Left ventricle myocardium inferior (tissue), 1 donor: ENCODE measurements at places on chromosomes 3 and 15. TPM values are rescaled to one million over a fixed set of nuclear protein-coding genes. Genes with fewer than 3 reads are reported as not detected.

PLA1A gene
- 2.8 TPM for total RNA-seq

- no peak overlapping the region for H3K4me3 ChIP-seq
- H3K27me3 ChIP-seq: no peaks in the 10 kb centered on the region
- H3K27ac ChIP-seq: peak overlapping the region; percentile 99
Observed at GRCh38 chr3:152284906-152285305, 16.2 kb downstream of the MBNL1 start.

- H3K27me3 ChIP-seq: no peaks in the 10 kb centered on the region
- peak; percentile 39 for DNase-seq
- H3K4me3 ChIP-seq: no peak overlapping the region
- H3K36me3 ChIP-seq: no peaks in the 10 kb centered on the region
- H3K4me1 ChIP-seq: peaks cover 21% of the 10 kb centered on the region
Observed at GRCh38 chr3:71423151-71423906, 160.2 kb downstream of the FOXP1 start.

CGNL1 gene
- total RNA-seq: 31.9 TPM

- H3K4me3 ChIP-seq: no peak overlapping the region
- H3K27me3 ChIP-seq: no peaks in the 10 kb centered on the region
- no peak overlapping the region for H3K27ac ChIP-seq
- no peaks in the 10 kb centered on the region for H3K4me1 ChIP-seq
- no peaks in the 10 kb centered on the region for H3K36me3 ChIP-seq
Observed at GRCh38 chr3:15831927-15832326, 34.1 kb upstream of the ANKRD28 start.

UBA3 gene
- total RNA-seq: 84.2 TPM

HRH1 gene
- 1.4 TPM for total RNA-seq

GRCh38 chr15:90013503-90013937, 12.4 kb downstream of the ZNF710 start:
- H3K36me3 ChIP-seq: peaks cover 4% of the 10 kb centered on the region
- H3K27ac ChIP-seq: no peak overlapping the region
- H3K27me3 ChIP-seq: no peaks in the 10 kb centered on the region
- no peaks in the 10 kb centered on the region for H3K4me1 ChIP-seq

GHSR gene
- total RNA-seq: not detected

- no peak for DNase-seq
- no peak overlapping the region for H3K4me3 ChIP-seq
- peaks cover 28% of the 10 kb centered on the region for H3K4me1 ChIP-seq
- no peak overlapping the region for H3K27ac ChIP-seq
- H3K36me3 ChIP-seq: no peaks in the 10 kb centered on the region
Observed at GRCh38 chr3:190562866-190563510, 49.1 kb downstream of the IL1RAP start.

GRCh38 chr3:69674752-69675151, 64.5 kb upstream of the MITF start:
- no peaks in the 10 kb centered on the region for H3K36me3 ChIP-seq
- H3K27me3 ChIP-seq: no peaks in the 10 kb centered on the region
- no peak overlapping the region for H3K27ac ChIP-seq
- H3K4me1 ChIP-seq: peaks cover 12% of the 10 kb centered on the region

DNA sequence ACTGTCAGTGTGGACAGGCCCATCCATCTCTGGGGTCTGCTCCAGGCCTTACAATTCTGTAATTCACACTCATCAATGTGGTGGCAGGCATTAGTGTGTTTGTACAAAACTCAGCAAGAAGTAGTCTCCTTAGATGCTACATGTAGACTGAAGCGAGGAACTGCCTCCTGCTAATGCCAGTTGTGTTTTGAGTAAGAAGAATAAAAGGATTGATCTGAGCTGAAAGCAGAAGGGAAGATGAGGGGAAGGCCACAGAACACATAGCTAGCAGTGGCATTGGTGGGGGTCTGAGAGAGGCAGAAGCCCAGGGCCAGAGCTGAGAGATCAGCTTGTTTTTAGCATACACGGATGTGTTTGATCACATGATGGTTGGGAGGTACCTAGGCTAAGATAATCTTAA, 144.1 kb downstream of the TIGIT start:
- H3K27ac ChIP-seq: no peak overlapping the region
- H3K4me3 ChIP-seq: no peak overlapping the region
- peaks cover 75% of the 10 kb centered on the region for H3K4me1 ChIP-seq
- DNase-seq: no peak

- peaks cover 16% of the 10 kb centered on the region for H3K27me3 ChIP-seq
- no peak for DNase-seq
- peak overlapping the region; percentile 79 for H3K27ac ChIP-seq
Observed at GRCh38 chr15:45023659-45024225, 747 bp downstream of the SORD start.

DNA sequence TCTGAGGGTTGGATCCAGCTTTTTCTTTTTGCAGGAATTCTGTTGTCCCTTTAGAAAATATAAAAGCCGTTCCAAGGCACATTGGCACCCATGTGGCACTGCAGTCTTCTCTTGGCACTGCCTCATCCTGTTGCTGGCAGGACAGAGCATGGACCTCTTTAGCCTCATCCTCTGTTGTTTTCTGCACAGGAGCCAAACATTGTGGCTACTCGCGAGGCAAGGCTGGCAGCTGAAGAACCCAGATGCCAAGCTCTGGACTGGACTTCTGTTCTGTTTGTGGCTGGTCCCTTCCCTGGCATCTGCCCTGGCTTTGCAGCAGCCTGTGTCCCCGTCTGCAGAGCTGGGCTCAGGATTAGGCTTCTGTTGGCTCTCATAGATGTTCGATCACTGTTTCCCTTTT, 224.7 kb upstream of the TBC1D5 start:
- no peak for DNase-seq
- H3K27me3 ChIP-seq: peaks cover 11% of the 10 kb centered on the region
- H3K36me3 ChIP-seq: no peaks in the 10 kb centered on the region
- H3K27ac ChIP-seq: no peak overlapping the region

GRCh38 chr15:95458721-95459120, 871.8 kb upstream of the NR2F2 start:
- DNase-seq: no peak
- H3K4me3 ChIP-seq: no peak overlapping the region
- peaks cover 21% of the 10 kb centered on the region for H3K4me1 ChIP-seq
- H3K27me3 ChIP-seq: no peaks in the 10 kb centered on the region
- peak overlapping the region; percentile 76 for H3K27ac ChIP-seq
- no peaks in the 10 kb centered on the region for H3K36me3 ChIP-seq

VILL gene
- total RNA-seq: 3.6 TPM

DNA sequence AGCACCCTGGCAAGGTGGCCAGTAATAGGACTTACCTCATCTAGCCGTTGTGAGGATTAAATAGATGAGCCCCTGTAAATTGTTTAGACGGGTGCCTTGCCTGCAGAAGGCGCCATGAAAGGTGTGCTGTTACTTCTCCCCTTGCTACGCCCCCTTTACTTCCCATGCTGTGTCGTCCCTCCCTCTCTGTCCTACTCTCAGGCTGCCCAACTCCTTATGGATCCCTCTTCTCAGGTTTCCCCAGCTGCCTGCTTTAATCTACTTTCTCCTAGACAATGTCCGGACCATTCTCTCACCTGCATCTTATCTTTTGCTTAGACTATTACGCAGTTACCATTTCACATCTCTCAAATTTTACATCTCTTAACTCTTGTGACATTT, 1.7 kb upstream of the FBXW12 start:
- H3K27ac ChIP-seq: no peak overlapping the region
- no peak overlapping the region for H3K4me3 ChIP-seq
- H3K4me1 ChIP-seq: no peaks in the 10 kb centered on the region
- no peaks in the 10 kb centered on the region for H3K27me3 ChIP-seq
- H3K36me3 ChIP-seq: no peaks in the 10 kb centered on the region
- DNase-seq: no peak

DNA sequence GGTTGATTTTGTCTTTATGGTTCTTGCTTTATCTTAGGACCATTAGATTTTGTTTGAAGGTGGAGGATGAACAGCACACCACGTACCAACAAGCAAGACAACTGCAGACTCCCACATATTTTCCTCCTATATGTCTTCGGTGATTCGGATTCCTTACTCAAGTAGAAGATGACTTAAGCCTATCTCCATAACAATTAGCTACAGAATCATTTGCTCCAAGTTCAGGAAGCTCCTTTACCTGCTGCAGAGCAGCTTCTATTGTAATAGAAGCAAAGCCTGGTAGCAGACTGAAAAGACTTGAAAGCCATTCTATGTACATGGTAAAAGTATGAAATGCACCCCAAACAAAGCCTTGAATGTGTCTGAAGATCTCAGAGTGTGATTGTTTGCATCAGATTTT, 229.0 kb downstream of the SOX2 start:
- H3K4me1 ChIP-seq: no peaks in the 10 kb centered on the region
- DNase-seq: no peak

IGDCC3 gene
- 0.16 TPM for total RNA-seq

CCR4 gene
- not detected for total RNA-seq

DNA sequence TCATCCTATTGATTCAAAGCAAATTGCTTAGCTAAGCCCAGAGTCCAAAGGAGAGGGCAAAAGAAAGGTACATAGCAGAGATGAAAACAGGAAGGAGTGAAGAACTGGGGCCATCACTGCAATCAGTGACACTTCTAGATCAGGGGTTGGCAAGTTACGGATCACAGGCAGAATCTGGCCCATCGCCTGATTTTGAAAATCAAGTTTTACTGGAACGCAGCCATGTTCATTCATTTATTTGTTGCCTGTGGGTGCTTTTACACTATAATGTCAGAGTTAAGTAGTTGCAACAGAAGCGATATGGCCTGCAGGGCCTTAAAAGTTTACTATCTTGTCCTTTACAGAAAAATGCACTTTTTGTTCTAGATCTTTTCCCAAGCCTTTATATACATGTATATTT, 271.7 kb upstream of the TOPAZ1 start:
- peaks cover 46% of the 10 kb centered on the region for H3K27me3 ChIP-seq
- H3K36me3 ChIP-seq: no peaks in the 10 kb centered on the region
- H3K4me3 ChIP-seq: no peak overlapping the region
- H3K27ac ChIP-seq: no peak overlapping the region

DNA sequence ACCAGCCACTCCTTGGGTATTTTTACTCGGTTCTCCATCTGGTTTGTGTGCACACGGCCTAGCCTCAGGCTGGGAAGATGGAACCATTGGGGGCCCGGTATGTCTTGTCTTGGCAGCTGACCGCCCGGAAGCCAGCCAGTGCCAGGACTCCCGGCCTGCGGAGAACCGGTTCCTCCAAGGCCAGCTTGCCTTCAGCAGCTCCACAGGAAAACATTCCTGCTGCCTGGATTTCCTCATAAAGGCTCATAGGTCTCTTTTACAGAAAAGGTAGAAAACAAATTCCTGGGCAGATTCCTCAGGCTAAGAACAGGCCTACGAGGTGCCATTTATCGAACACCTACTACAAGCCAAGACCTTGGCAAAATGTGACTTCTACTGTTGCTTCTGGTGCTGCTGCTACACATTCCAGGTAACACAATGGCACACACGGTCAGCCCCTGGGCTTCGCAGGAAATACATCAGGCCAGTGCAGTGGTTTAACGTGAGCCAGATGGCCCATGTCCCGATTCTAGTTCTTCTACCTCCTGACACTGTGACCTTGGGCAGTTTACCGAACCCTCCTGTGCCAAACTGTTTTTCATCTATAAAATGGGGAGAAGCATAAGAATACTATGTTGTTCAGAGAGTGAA, 141.8 kb downstream of the OPA1 start:
- peaks cover 21% of the 10 kb centered on the region for H3K27me3 ChIP-seq
- no peak overlapping the region for H3K4me3 ChIP-seq
- no peak for DNase-seq
- H3K36me3 ChIP-seq: no peaks in the 10 kb centered on the region
- H3K4me1 ChIP-seq: no peaks in the 10 kb centered on the region

DNA sequence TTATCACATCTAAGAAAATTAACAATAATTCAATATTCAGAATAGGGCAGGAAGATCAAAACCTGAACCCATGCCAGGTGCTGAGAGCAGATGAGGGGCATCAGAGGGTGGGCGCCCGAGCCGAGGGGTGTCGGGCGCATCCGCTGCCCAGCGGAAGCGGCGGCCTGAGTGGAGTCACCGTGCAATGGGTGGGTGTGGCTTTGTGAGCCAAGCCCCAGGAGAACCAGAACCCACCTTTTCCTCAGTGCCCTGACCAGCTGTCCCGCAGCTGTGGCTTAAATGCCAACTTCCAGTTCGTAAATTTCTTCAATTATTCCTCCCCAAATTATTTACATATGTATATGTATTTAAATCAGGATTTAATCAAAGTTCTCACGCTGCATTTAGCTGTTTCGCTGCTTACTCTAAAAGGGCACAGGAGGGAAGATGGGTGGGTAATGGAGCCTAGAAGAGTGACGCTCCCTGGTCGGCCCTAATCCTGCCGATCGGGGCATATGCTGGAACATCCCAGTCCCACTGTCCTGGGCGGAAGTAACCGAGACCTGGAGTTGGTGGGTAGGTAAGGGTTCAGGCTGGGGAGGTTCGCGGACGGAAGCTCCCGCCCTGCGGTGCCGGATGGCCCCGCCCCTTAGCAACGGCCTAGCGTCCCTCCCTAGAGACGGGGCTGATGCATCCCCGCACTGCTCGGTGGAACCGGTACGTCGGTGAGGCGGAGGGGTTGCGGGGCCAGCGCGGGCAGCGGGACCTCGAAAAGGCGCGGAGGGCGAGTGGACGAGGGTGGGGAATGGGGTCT, 1.3 kb downstream of the DNAH1 start:
- peak; percentile 63 for DNase-seq
- no peaks in the 10 kb centered on the region for H3K27me3 ChIP-seq
- H3K4me3 ChIP-seq: peak overlapping the region; percentile 58
- H3K4me1 ChIP-seq: peaks cover 38% of the 10 kb centered on the region

DNA sequence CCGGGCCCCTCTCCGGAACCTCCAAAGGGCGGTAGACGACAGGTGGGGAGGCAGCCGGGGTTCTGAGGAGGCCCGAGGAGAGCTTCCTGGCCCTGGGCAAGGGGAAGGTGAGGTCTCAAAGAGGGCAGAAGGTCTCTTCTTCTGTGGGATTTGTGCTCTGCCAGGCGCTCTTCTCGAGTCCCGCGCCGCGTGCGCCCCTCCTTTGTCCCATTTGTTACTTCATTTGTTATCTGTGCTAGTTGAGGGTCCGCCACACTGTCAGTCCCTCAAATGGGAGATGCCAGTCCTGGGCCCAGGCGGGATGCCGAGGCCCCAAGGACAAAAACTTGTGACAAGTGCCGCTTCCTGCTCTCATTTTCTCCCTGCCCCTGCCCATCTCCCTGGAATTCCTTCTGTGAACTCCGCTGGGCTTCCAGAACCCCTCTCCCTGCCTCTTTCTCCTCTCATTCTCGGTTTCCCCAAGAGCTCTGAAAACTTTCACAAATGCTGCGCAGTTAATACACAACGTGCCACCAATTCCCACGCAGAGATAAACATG, 1.5 kb downstream of the ST8SIA2 start:
- no peaks in the 10 kb centered on the region for H3K36me3 ChIP-seq
- H3K27ac ChIP-seq: no peak overlapping the region
- peaks cover 77% of the 10 kb centered on the region for H3K27me3 ChIP-seq
- H3K4me3 ChIP-seq: peak overlapping the region; percentile 70
- peaks cover 25% of the 10 kb centered on the region for H3K4me1 ChIP-seq

DNA sequence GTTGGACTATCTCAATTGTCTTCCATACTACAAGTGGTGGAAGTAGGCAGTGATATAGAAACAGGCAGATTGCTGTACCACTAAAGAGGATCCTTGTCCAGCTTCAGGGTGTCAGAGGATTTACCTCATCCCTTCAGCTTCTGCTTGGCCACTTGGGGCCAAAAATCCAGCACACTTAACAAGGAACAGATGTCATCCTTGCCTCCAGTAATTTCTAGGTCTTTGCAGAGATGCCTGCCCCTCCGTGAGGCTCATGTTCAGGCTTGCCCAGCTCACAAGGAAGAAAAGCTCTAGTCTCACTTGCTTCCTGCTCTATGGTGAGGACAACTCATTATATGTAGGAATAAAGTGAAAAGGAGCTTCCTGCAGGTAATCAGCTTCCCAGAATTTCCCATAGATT, 510.3 kb downstream of the EPHA3 start:
- H3K27ac ChIP-seq: no peak overlapping the region
- no peak for DNase-seq

- peaks cover 42% of the 10 kb centered on the region for H3K4me1 ChIP-seq
- H3K27me3 ChIP-seq: no peaks in the 10 kb centered on the region
- peak overlapping the region; percentile 89 for H3K27ac ChIP-seq
- no peaks in the 10 kb centered on the region for H3K36me3 ChIP-seq
Observed at GRCh38 chr15:31396881-31397560, 70.4 kb downstream of the KLF13 start.

MCF2L2 gene
- 0.91 TPM for total RNA-seq

ECE2 gene
- not detected for total RNA-seq
